ENCODE measurements at places on chromosomes 11 and 22.

DNA sequence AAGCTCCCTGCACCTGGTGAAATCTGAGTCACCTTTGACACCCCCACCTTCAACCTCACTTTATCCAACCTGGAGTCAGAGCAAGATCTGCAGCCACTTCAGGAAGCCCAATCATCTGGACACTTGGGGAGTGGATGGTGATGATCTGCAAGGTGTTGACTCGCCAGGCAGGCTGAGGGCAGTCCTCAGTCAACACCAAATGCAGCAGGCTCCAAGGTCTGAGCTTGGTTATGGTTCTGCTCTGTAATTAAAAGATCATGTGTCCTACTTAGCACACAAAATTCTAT, 446.9 kb downstream of the BRD1 start:
- no peak for DNase-seq

DNA sequence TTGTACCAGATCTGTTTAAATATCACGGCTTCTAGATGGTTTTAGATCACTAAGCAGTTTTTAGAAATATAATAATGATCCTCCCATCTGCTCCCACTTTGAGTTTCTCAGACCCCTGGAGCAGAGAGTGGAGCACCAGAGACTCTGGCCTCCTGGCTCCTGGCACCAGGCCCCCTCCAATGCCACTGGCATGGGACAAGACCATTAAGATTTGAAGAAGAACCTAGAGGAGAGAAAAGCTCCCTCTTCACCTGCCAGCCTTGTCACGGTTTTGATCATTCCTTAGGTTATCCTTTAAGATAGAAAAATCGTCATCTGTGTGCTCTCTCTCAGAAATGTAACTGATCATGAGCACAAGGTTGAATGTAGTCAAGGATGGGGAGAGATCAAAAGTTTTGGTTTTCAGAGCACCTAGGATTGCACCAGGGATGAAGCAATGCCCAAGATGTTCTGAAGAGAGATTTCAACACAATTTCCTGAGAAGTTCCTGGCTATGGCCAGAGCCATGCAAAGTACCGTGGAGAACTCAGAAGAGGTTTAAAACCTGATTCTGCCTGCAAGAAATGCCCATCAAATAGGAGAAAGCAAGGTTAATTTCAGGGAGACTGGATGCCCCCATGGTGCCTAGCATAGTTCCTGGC, 22.2 kb downstream of the IL10RA start:
- DNase-seq, result no peak

- DNase-seq, result no peak
Measured at GRCh38 chr11:134243913-134244312, 9.2 kb downstream of the THYN1 start.

- DNase-seq, result no peak
Measured at GRCh38 chr11:5505363-5506048, 4.3 kb downstream of the UBQLN3 start.

DNA sequence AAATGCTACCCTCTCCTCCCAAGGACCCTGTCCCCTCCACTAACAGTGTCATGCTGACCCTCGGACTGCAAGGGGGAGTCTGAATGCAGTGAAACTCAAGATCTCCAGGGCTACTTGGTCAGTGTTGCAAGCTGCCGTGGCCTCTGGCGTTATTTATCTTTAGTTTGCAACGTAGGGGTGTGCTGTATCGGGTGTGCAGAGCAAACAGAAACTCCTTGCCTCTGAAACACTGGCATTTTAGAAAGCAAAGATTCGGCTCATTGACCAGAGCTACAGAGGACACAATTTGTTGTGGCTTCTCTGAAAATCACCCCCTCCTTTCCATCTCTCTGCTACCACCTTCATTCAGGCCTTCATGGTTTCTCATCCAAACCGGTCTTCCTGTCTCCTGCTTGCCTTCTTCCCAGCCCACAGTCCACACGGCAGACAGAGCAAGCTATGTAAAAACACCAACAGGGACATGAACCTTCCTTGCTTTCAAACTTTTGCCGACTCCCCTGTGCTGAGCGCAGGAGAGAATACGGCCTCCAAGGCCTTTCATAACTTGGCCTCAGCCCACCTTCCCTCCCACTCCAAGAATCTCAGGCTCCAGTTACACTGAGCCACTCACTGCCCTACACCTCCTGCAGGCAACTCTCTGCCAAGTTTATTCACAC, 14.9 kb downstream of the FZD4 start:
- DNase-seq, result no peak

GRCh38 chr22:31956360-31956759, 12.0 kb downstream of the YWHAH start:
- DNase-seq, result no peak

DNA sequence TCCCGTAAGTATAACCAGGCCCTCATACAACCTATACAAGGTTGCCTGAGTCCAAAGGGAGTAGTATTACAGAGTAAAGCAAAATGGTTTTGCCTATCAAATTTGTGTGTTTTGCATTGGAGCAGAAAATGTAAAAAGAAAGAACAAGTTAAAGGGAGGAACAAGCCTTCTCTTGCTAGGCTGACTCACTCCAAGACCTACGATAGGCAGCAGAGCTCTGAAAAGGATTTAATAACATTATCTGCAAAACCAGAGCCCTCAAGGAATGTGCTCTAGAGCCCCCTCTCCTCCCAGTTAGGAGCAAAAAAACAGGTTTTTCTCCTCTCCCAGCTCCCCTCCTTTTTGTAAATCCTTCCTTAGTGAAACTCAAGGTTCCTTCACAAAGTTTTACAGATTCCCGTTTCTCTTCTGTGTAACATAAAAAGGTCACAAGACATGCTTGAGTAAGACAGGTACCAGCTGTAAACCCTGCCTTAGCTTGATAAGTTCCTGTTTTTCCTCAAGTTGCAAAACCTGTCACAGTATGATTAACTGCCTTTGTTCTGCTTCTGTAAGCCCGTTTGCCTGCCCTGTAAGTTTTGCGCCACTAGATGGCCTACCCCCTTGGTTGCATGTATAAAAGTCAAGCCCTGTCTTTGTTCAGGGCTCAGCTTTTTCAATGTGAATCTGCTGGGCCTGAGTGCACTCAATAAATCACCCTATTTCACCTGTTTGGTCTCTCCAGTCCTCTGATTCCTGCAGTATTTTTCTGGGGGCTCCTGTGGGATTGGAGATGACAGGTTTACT, 498.2 kb downstream of the KCNA4 start:
- DNase-seq, result no peak

DNA sequence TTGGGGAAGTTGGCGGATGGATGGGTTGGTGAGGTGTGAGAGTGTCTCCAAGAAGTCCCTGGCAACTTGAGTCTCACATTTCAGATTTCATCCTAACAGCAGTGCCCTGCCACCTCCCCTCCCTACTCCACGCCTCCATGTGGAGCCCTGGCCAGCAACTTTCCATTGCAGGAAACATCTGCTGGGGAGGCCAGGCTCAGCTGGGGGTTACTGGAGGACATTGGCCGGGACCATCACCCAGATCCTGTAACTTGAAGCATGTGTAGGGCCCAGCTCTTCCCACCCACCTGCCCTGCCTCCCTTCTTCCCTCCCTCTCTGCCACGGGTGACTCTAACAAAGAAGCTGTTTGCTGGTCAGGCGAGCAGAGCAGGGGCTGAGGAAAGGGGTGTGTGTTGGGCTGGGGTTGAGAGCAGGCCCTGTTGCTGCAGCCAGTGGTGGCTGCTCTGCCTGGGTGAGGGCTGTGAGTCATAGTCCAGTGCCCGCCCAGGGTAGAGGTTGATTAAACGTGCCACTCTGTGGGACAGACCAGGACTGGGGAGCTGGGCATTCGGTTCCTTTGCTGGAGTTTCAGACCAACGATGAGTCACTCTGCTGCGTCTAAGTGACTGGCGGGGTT, 64.0 kb downstream of the SCN3B start:
- DNase-seq, result no peak

GRCh38 chr11:61700212-61700611, 20.0 kb downstream of the DAGLA start:
- DNase-seq, result no peak

DNA sequence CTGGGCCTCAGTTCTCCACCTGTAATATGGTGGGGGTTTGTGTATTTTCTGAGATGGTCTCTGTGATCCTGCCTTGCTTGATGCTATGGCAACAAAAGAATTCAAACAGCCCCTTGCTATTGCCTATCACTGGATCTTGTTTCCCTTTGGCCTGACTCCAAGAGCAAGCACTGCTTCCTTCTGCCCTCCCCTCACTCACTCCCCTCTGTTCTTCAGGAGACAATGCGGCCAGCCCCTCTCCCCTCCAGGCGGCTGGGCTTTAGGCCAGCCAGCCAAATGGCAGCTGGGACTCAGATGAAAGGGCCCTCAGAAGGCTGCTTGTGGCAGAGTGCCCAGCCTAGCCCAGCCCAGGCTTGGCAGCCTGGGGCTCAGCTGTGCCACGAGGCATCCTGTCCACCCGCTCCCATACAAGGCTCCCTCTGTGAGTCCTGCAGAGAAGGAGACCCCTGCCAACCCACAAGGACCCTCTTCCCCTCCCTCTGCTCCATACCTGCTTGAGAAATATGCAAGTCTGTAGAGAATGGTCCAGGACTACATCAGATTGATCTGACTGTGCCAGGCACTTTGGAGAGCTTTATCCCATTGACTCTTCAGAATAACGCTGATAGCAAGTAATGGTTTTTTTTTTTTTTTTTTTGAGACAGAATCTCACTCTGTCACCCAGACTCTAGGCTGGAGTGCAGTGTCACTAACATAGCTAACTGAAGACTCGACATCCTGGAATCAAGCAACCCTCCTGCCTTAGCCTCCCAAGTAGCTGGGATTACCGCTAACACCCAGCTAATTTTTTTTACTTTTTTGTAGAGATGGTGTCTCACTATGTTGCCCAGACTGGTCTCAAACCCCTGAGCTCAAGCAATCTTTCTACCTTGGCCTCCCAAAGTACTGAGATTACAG, 7.6 kb upstream of the KCTD14 start:
- no peak for DNase-seq

GRCh38 chr11:114400915-114401223, 403 bp downstream of the RBM7 start:
- DNase-seq, result no peak

DNA sequence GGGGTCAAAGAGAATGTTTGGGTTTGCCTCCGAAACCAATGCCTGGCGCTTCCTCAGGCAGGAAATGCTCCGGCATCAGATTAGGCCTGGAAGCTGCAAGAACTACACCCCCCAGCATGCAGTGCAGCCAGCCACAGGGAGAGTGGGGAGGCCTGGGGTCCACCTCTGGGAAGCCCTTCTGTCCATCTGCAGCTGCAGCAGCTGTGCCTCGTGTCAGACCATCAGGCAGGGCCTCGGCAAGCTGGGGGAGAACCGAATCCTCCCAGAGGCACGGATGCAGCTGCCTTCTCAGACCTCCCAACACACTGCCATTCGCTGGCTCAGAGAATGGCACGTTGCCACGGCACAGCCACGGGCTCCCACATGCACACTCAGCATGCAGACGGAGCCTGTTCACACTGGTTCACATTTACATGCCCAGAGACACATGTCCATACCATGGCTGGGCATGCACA, 57.4 kb downstream of the NECTIN1 start:
- DNase-seq, result no peak

GRCh38 chr11:8329847-8330361, 66.2 kb upstream of the LMO1 start:
- no peak for DNase-seq

- no peak for DNase-seq
Measured at GRCh38 chr11:61126256-61126655, 24.0 kb downstream of the CD5 start.

- DNase-seq, result no peak
Measured at GRCh38 chr11:16372355-16372754, 16.0 kb upstream of the SOX6 start.

- no peak for DNase-seq
Measured at GRCh38 chr11:77416357-77416756, 57.5 kb downstream of the PAK1 start.

GRCh38 chr11:7690648-7691047, 15.6 kb downstream of the OVCH2 start:
- no peak for DNase-seq

GRCh38 chr11:7759010-7759409, 37.7 kb downstream of the OR5P2 start:
- DNase-seq, result peak; percentile 25

- DNase-seq, result no peak
Measured at GRCh38 chr11:68317147-68317785, 4.9 kb downstream of the LRP5 start.

- no peak for DNase-seq
Measured at GRCh38 chr11:59610289-59610688, 5.3 kb downstream of the OSBP start.

DNA sequence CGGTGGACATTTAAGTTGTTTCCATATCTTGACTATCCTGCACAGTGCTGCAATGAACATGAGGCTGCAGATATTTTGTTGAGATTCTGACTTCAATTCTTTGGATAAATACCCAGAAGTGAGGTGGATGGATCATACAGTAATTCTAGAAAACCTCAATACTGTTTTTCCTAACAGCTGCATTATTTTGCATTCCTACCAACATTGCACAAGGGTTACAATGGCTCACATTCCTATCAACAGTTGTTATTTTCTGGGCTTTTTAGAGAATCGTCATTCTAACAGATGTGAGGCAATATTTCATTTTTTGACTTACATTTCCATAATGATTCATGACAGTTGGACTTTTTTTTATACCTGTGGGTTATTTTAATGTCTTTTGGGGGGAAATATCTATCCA, 716.9 kb upstream of the ANO3 start:
- DNase-seq, result no peak

GRCh38 chr22:36796552-36797175, 20.2 kb downstream of the PVALB start:
- no peak for DNase-seq

DNA sequence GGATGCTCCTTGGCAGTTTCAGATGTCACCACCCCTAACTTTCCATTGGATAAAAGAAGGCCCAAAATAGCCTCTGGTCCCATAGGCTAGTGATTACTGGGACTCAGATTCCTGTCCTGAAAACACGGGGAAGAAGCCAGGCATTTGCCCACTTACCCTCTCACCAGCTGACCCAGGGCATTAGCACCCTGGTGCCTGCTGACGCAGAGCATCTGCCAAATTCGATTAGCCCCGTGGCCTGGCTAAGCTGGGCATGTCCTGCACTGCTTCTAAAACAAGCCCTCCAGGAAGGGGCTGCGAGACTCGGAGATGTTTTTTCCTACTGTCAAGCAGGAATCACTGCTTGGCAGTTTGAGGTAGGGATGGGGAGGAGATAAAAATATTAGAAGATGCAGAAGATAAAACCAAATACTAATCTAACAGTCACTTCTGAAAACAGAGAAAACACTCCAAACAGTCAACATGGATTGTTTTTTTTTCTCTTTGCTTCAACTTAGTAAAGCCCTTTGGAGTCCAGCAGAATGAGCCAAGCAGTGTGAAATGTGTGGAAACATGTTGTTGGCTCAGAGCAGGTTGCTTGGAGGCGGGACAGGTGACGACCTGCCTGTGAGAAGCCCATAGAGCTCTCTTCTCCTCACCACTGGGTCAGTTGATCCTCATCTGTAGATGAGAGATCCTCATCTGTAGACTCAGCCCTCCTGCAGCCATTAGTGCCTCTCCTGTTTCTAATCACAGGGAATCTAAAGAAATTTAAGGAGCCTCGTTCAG, 54.0 kb downstream of the BDNF start:
- no peak for DNase-seq
